ENCODE measurements at places on chromosomes 1 and 21.

DNA sequence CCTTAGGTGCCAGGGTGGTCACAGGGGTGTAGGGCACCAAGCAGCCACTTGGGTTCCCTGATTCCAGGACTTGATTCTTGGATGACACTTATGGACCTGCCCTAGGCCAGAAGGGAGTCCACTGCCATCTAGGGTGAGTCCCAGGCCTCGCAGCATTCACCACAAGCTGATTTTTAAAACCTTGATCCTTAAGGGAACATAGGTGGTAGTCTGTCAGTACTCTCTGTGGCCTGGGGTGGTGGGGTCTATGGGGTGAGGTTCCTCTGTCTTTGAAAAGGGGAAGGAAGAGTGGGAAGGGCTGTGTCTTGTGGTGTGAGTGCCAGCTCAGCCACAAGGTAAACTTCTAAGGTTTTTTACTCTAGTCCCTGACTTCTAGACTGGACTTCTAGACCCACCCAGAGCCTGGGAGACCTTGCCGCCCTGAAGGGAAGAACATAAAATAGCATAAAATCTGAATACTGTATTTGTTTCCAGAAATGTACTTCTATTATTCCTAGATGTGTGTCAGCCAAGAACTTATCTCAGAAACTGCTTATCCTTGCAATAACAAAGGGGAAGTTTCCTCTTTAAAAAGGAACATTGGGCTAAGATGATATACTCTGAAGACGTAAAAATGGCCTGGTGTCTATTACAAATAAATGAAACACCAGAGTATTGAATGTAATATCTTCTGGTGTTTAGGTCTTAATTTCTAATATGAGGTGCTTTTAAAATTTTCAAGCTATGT is 757.3 kb downstream of the LTN1 start:
- DNase-seq: peak; percentile 40
- no peak overlapping the region for H3K27ac ChIP-seq
- no peaks in the 10 kb centered on the region for H3K4me1 ChIP-seq
- H3K36me3 ChIP-seq: no peaks in the 10 kb centered on the region

- H3K27me3 ChIP-seq: no peaks in the 10 kb centered on the region
- H3K4me1 ChIP-seq: no peaks in the 10 kb centered on the region
- H3K36me3 ChIP-seq: no peaks in the 10 kb centered on the region
- no peak overlapping the region for H3K4me3 ChIP-seq
- no peak overlapping the region for H3K27ac ChIP-seq
- no peak for DNase-seq
Observed at GRCh38 chr1:211874521-211875347, 44.2 kb upstream of the LPGAT1 start.

GRCh38 chr1:192952646-192953045 is 106.5 kb downstream of the UCHL5 start:
- H3K36me3 ChIP-seq: no peaks in the 10 kb centered on the region
- no peak for DNase-seq
- no peaks in the 10 kb centered on the region for H3K27me3 ChIP-seq
- no peak overlapping the region for H3K27ac ChIP-seq

DNA sequence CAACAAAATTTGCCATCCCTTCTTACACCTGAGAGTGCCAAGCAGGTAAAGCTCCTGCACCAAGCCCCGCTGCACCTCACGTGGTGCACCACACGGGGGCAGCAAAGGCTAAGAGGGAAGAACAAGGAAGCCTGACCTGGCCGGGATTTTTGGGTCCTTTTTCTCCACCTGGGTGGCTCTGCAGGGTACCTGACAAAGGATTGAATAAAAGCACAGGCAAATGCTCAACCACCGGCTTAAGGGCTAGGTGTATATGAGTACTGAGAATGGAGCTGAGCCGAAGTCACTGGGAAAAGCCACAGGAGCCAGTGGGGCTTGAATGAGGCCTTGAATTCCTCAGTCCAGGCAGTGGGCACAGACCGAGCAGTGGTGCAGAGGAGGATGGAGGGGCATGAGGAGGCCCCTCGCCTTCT is 36.4 kb downstream of the ZNF697 start:
- H3K4me3 ChIP-seq: no peak overlapping the region

- H3K27me3 ChIP-seq: no peaks in the 10 kb centered on the region
- no peak overlapping the region for H3K4me3 ChIP-seq
- no peak for DNase-seq
- H3K4me1 ChIP-seq: peaks cover 7% of the 10 kb centered on the region
Observed at GRCh38 chr1:214006845-214007244, 19.1 kb downstream of the PROX1 start.

DNA sequence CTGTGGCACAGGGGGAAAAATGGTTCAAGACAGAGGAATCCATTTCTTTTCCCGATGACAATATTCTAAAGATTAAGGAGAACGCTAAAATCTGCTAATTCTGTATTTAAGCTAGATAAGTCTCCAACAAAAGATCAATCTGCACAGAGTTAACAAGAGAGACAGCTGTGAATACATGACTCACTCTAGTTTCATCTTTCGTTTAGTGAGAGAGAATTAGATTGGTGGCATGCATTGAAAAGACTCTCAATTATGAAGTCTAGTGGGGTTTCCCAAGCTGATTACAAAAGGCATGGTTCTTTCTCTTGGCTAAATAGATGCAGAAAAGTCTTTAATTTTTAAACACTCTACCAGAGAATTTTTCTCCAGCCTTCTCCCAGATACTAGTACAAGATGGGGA is 34.4 kb downstream of the CAPN9 start:
- no peak for DNase-seq
- H3K4me1 ChIP-seq: peaks cover 14% of the 10 kb centered on the region
- H3K4me3 ChIP-seq: no peak overlapping the region
- H3K27me3 ChIP-seq: peaks cover 83% of the 10 kb centered on the region

DNA sequence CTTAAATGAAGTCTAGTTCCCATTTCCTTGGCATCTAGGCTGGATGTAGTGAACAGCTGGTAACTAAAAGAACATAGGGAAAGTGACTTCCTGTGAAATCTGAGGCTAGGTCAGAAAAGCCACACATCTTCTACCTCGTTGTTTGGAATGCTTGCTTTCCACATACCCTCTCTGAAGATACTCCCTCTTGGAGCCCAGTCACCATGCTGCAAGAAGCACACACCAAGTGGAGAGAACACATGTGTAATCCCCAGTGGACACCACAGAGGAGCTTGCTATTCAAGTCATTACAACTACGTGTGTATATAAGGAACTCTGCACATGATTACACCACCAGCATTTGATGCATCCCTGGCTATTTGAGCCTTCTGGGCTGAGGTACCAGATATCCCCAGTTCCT is 125.9 kb downstream of the RGS21 start:
- no peaks in the 10 kb centered on the region for H3K36me3 ChIP-seq
- H3K27ac ChIP-seq: no peak overlapping the region
- H3K4me3 ChIP-seq: no peak overlapping the region
- H3K27me3 ChIP-seq: no peaks in the 10 kb centered on the region

DNA sequence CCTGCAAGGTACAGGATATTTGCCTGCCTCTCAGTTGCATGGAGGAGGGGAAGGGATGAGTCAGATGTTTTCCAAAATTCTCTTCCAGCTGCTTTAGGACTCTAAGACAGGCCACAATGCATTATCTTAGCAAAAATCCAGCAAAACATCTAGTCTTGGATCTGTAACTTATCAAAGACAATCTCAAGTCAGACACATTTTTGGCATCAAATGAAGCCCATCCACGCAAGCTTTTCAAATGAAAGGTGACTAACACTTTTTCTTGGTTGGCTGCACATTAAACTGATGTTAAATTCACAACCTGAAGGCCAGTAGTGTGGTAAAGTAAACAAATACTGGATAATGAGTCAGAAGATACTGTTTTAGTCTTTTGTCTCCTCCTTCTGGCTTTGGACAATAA is 21.3 kb downstream of the FAM78B start:
- no peaks in the 10 kb centered on the region for H3K4me1 ChIP-seq
- no peak for DNase-seq
- no peaks in the 10 kb centered on the region for H3K36me3 ChIP-seq
- no peak overlapping the region for H3K4me3 ChIP-seq
- H3K27me3 ChIP-seq: no peaks in the 10 kb centered on the region

- peaks cover 31% of the 10 kb centered on the region for H3K4me1 ChIP-seq
- no peaks in the 10 kb centered on the region for H3K27me3 ChIP-seq
- no peak overlapping the region for H3K4me3 ChIP-seq
- H3K36me3 ChIP-seq: no peaks in the 10 kb centered on the region
Observed at GRCh38 chr1:156465747-156466365, 34.7 kb downstream of the MEF2D start.

- no peak overlapping the region for H3K27ac ChIP-seq
- H3K36me3 ChIP-seq: no peaks in the 10 kb centered on the region
- no peak for DNase-seq
- H3K4me1 ChIP-seq: peaks cover 14% of the 10 kb centered on the region
- no peak overlapping the region for H3K4me3 ChIP-seq
- no peaks in the 10 kb centered on the region for H3K27me3 ChIP-seq
Observed at GRCh38 chr1:51264451-51264850, 28.4 kb downstream of the RNF11 start.

GRCh38 chr21:14366998-14367397 is 15.9 kb downstream of the HSPA13 start:
- DNase-seq: no peak
- no peak overlapping the region for H3K27ac ChIP-seq
- no peaks in the 10 kb centered on the region for H3K4me1 ChIP-seq
- H3K4me3 ChIP-seq: no peak overlapping the region

GRCh38 chr1:198879711-198880306 is 241.0 kb downstream of the PTPRC start:
- no peak overlapping the region for H3K4me3 ChIP-seq
- no peaks in the 10 kb centered on the region for H3K27me3 ChIP-seq
- H3K27ac ChIP-seq: no peak overlapping the region

DNA sequence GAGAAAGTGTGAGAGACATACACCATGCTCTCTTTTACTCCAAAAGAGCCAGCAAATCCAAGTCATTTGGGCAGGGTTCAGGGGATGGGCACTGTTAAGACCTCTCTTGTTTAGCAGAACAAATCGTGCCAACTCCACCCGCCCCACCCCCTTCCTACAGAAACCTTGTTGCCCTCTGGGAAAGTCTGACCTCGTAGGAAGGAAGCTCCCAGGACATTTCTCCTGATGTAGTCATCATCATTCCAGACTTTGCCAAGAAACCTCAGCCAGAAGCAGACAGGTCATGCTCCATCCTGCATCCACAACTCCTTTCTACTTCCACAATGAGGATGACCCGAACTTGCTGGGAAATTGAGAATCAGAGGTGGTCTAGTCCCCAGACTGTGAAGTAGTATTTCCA is 57.7 kb downstream of the UBE2T start:
- H3K4me1 ChIP-seq: peaks cover 14% of the 10 kb centered on the region
- no peak overlapping the region for H3K27ac ChIP-seq

GRCh38 chr1:72635719-72636118 is 353.4 kb upstream of the NEGR1 start:
- no peak overlapping the region for H3K27ac ChIP-seq
- H3K36me3 ChIP-seq: no peaks in the 10 kb centered on the region
- H3K4me1 ChIP-seq: 0 out of 2 replicates have a peak, but pooled peaks cover 6% of the 10 kb centered on the region
- DNase-seq: no peak
- H3K27me3 ChIP-seq: no peaks in the 10 kb centered on the region
- H3K4me3 ChIP-seq: no peak overlapping the region

DNA sequence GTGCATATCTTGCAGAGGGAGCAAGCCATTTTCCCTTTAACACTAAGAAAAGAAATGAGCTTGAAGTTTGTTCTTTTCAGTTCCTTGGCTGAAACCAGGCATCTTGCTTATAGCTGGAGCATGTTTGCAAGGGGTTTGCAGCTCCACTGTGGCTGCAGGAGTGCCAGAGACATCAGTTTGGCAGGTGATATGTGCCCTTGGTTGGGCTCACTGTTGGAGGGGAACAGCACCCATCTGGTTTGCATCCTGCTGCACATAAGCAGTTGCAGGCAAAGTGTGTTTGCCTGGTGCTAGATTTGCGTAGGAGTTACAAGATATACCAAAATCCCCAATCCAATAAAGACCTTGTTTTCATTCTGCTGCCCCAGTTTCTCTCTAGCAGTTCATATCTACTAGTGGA is 47.8 kb upstream of the IKBKE start:
- DNase-seq: no peak
- H3K4me3 ChIP-seq: no peak overlapping the region
- H3K27me3 ChIP-seq: no peaks in the 10 kb centered on the region
- peaks cover 8% of the 10 kb centered on the region for H3K36me3 ChIP-seq

DNA sequence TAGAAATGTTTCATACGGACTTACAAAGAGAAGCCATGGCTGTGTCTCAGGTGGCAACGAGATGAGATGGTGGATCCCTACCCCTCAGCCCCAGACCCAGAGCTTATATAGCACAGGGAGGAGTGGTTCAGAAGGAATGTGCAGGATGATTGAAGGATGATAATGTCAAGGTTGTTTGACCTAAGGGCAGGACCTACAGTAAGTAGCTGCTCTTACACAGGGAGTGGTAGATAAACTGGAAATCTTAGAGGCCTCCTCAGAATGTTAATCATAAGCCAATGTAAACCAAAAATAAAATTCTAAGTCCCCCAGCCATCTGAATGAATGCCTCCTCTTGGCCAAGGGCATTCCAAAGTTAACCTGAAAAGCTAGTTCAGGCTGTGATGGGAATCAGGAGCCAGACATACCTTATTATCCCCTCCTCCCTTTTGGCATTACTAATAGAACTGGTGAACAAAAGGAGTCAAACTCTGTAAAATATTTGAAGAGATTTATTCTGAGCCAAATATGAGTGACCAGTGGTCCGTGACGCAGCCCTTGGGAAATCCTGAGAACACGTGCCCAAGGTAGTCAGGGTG is 45.8 kb upstream of the PDE9A start:
- H3K4me3 ChIP-seq: no peak overlapping the region
- H3K27me3 ChIP-seq: no peaks in the 10 kb centered on the region
- DNase-seq: no peak
- no peaks in the 10 kb centered on the region for H3K36me3 ChIP-seq
- no peak overlapping the region for H3K27ac ChIP-seq

GRCh38 chr1:33429856-33430691 is 821 bp downstream of the PHC2 start:
- H3K27ac ChIP-seq: no peak overlapping the region
- peak overlapping the region; percentile 71 for H3K4me3 ChIP-seq
- no peaks in the 10 kb centered on the region for H3K36me3 ChIP-seq
- peaks cover 22% of the 10 kb centered on the region for H3K4me1 ChIP-seq

DNA sequence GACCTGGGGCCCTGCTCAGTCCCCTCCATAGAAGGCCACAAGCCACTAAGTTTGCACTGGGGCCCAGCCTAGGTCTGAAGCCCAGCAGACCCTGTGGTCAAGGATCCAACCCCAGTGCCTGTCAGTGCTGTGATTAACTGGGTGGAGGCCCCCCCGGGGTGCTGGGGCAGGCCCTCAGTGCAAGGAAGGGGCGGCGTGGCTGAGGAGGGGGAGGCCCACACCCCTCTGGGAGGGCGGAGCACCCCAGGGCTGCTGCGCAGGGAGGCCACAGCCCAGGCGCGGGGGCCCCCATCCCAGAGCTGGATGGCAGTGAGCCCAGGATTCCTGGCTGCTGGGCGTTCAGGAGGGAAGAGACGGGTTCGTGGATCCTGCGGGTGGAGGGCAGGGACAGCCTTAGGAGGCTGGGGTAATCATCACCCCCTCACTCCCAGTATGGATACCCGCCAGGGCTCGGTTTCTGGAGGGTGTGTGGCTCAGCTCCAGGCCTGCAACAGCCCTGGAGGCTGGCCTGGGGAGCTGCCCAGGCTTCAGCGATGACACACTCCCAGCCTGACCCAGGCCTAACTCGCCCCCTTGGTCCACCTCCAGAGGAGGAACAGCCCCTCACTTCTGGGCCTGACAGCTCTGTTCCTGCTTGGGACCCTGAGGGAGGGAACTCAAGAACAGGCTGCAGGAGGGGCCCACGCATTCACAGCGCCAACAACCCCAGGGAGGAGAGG is 890 bp downstream of the GJC2 start:
- no peaks in the 10 kb centered on the region for H3K36me3 ChIP-seq
- no peak overlapping the region for H3K4me3 ChIP-seq
- no peaks in the 10 kb centered on the region for H3K4me1 ChIP-seq
- DNase-seq: no peak
- no peaks in the 10 kb centered on the region for H3K27me3 ChIP-seq

GRCh38 chr1:38095454-38095931 is 48.9 kb upstream of the POU3F1 start:
- peaks cover 39% of the 10 kb centered on the region for H3K4me1 ChIP-seq
- no peaks in the 10 kb centered on the region for H3K36me3 ChIP-seq
- H3K4me3 ChIP-seq: no peak overlapping the region
- H3K27ac ChIP-seq: no peak overlapping the region
- DNase-seq: no peak

Data from GM23338 (cell line).